ENCODE measurements at places on chromosomes 2 and 18. TPM values are rescaled to one million over a fixed set of nuclear protein-coding genes. Genes with fewer than 3 reads are reported as not detected.

- no peak for DNase-seq
These were observed 15.0 kb upstream of the RAB27B start for GRCh38 chr18:54813305-54813704.

Gene SERPINB11
- not detected for total RNA-seq

Gene CYTIP
- 21.7 TPM for total RNA-seq

Gene GYPC
- total RNA-seq = 19.7 TPM

Gene SP140
- total RNA-seq = 10.6 TPM

Gene PLEKHA3
- total RNA-seq = 13.3 TPM

DNA sequence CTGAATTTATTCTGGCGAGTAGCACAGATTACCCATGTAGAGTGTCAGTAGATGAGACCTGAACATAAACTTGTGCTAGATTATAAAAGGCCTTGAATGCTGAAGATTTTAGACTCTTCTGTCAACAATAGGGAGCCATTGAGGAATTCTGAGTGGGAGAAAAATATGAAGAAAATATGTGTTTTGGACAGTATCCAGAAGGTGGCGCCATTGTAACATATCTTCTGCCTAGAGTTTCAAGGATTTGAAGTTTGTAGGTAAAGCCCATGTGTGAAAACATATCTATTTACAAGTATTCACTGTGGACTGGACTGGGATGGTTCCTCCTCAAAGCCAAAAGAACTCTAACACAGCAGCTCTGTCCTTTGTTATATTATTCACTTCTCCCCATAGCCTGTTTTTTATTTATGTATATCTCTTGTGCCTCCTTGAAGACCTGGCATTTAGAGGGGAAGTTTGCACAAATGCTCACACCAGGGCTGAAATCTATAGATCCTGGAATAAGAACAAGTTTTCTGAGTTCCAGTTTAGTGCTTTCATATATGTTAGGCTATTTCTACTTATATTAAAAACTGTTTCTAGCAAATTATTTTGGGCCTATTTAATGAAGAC, 124.9 kb downstream of the RDH14 start:
- DNase-seq = no peak

GRCh38 chr2:138029276-138029675, 65.0 kb downstream of the HNMT start:
- DNase-seq = no peak

Gene NEU4
- total RNA-seq = 68.8 TPM

- peak; percentile 15 for DNase-seq
These were observed 34.3 kb downstream of the LDLRAD4 start for GRCh38 chr18:13252686-13253410.

DNA sequence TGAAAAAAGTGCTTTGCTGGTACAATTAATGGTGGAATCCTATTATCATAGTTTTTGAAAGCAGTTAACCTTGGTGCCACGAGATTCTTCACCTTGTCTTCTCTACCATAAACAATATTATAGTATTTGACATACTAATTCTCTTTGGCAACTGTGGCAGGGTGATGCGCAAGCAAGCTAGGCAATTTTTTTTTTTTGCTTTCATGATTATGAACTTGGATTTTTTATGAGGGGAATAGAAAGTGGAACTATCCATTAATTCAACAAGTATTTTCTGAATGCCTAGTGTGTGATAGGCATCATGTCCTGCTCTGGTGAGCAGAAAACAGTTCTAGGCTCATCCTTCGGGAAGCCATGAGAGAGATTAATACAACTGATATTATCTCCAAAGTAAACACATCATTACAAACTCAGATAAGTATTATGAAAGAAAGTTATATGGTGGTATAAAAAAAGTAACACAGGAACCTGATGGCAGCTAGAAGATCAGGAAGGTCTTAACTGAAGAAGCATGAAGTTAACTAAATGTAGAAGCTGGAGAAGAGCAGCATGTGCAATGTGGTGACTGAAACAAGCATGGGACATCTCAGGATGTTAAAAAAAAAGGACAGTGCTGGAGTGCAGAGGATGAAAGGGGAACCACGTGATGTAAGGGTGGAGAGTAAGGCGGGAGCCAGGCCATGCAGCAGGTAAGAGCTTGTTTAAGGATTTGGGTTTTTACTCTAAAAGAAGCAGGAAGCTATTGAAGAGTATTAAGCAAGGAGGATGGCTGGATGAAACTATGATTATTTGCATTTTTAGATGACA, 113.7 kb downstream of the ZEB2 start:
- no peak for DNase-seq

Gene RUFY4
- not detected for total RNA-seq

GRCh38 chr2:64023485-64024258, 4.4 kb upstream of the VPS54 start:
- no peak for DNase-seq

Gene TRABD2A
- 53.6 TPM for total RNA-seq

DNA sequence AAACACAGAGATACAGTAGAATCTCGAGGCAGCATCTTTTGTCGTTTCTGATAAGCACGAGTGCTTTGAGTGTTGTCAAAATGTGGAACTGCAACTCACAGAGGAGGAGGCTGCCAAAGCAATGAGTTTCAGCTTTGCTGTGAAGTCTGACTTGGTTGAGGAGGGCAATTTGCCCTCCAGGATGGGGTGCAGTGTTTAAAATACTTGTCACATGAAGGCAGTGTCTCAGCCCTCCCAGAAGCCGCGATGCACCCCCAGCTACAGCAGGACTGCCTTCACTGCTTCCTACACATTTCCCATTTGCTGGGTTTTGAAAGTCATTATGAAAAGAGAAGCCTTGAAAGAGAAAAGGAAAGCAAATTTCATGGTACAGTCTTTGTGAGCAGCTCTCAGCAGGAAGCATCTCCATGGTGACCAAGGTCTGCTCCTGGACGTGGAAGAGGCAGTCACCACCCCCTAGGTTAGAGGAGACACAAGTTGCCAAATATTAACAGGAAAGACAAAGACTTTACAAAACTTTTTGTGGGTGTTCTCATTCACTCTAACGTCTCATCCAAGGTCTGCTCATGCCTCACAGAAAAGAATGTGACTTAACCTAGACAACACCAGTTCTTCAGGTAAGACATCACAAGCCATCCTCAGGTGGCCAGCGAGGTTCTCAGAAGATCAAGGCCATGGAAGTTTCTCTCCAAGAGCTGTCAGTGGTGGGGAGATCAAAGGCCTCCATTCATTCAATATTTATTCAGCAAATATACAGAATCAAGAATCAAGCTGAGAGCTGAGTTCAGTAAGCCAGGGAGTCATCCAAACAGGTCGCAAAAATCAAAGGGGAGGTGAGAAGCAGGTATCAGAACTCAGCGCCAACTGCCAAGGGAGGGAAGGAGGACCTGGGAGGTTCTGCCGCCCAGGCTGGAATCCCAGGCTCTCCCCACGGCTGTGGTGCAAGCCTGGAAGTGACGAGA, 476.0 kb downstream of the EIPR1 start:
- DNase-seq = no peak

All from Peyer's patch (tissue), 4 donors.